ENCODE measurements at places on chromosomes 16 and 17.

DNA sequence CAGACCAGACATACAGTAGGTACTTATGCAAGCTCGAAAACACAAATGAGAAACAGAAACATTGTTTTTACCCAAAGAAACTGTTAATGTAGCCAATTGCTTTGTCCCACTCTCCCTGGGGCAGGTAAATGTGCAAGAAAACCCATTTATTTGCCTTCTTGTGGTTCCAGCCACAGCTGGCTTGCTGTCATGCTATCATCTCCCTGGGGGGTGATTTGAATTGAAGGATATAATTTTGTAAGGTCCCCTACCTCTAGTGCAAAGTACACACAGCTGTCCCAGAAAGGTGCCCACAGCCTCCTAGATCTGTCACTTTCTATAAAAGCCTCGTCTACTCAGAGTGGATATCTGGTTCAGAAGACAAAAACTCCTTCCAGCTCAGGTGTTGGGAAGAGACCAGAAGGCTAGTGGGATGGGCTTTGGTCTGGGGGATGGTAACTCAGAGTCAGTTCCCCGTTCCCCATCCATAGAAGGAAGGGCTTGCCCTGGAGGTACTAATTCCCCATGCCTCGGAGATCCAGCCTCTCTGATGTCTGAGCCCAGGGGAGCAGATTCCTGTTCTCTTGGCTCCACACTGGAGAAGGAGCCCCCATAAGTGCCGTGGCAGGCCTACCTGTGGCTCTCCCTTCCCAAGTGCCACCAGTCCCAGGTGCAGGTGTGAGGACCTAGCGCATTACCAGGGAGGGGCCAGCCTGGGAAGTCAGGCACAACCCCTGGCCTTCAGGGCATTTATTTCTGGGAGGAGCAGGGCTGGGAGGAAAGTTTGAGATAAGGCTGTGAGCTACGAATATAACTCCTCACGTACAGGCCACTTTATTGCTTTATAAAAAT is 2.4 kb upstream of the PRR15L start:
- no peak for DNase-seq

GRCh38 chr17:74757502-74757901 is 9.1 kb downstream of the NHERF1 start:
- DNase-seq = no peak

- no peak for DNase-seq
Observed at GRCh38 chr16:19105891-19106624, 7.7 kb upstream of the ITPRIPL2 start.

- DNase-seq = no peak
Observed at GRCh38 chr16:24539850-24540601, 660 bp downstream of the RBBP6 start.

- no peak for DNase-seq
Observed at GRCh38 chr16:67790071-67790470, 16.3 kb downstream of the RANBP10 start.

- no peak for DNase-seq
Observed at GRCh38 chr17:82734987-82735866, at the start of gene FN3K. FN3K (plus strand) TSS chr17:82735615; CDS start chr17:82735637, 22 bp downstream.

GRCh38 chr17:4440690-4441686 is 7.2 kb downstream of the SPNS3 start:
- DNase-seq = no peak

- no peak for DNase-seq
Observed at GRCh38 chr17:50630524-50631194, 4.0 kb upstream of the ABCC3 start.

GRCh38 chr16:82626791-82627261 is at the start of gene CDH13:
CDH13 (plus strand) TSS chr16:82626969.
- DNase-seq = no peak

DNA sequence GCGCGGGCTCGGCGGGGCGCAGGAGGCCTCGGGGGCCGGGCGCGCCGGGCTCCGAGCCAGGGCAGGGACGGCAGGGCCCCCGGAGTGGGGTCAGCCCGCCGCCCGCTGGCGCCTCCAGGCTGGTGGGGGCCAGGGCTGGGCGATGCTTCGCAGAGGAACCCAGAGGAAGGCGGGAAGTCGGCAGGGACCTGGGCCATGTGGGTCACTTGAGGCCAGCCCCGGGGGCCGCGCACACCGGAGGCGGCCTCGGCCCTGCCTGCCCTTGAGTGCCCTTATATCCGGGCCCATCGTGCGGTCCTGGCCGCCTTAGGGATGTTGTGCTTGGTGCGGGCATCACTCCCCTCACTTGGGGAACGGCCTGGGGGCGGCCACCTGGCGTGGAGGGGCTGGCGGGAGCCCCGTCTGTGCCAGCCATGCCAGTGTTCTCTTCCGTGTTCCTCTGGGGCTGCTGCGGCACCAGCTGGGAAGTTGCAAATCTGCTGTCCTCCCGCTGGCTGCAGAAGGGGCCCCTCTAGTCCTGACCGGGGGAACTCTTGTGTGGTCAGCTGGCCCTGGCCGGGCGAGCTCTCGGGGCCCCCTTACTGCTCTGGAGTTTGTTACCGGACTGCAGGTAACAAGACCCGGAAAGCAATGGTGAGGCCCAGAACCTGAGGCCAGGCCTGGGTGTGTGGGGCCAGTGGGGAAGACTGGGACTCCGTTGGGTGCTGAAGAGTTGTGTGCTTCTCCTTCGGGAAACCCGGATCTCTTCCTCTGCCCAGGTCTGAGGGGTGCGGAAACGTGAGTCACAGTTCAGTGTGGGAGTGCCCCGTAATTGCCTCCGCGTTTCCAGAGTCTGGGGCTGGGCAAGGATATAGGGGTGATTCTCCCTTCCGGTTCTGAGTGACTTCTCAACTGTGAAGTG is 849 bp downstream of the CAPN15 start:
- DNase-seq = peak; percentile 64

- DNase-seq = no peak
Observed at GRCh38 chr17:66355510-66355909, 53.1 kb downstream of the PRKCA start.

- DNase-seq = no peak
Observed at GRCh38 chr16:76195056-76195455, 82.1 kb upstream of the CNTNAP4 start.

DNA sequence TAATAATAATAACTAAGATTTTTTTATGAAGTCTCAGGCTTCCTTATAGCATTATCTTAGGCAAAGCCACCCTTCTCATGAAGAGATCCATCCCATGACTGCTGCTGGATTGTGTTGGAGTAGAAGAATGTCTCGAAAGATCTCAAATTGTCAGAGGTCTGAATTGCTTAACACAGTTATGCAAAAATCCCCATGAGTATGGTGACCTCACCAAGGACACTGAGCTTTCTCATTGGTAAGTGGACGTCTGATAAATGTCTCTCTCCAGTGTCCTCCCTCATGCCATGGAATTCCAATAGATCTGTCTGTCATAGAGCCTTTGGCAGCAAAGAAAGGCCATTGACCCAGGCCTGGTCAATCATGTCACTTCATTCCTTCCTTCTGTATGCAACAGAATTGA is 264.5 kb downstream of the CDH11 start:
- no peak for DNase-seq
